ENCODE measurements at places on chromosomes 3 and 15. TPM values are rescaled to one million over a fixed set of nuclear protein-coding genes. Genes with fewer than 3 reads are reported as not detected.

Gene FBXW12
- not detected for total RNA-seq

Gene CHSY1
- 71.4 TPM for total RNA-seq

Gene GLDN
- 6.5 TPM for total RNA-seq

Gene PCLAF
- total RNA-seq = 18.5 TPM

Gene CHRNA7
- total RNA-seq = 5.3 TPM

Gene ECE2
- not detected for total RNA-seq

Gene IL5RA
- total RNA-seq = not detected
